ENCODE measurements at places on chromosomes 5 and 9. TPM values are rescaled to one million over a fixed set of nuclear protein-coding genes. Genes with fewer than 3 reads are reported as not detected.

SLC25A2 gene
- 0.48 TPM for total RNA-seq

IFNA13 gene
- not detected for total RNA-seq

PCDHB11 gene
- 0.65 TPM for total RNA-seq

KCNT1 gene
- total RNA-seq, result not detected

WDR31 gene
- total RNA-seq, result 0.29 TPM

FOXD4L3 gene
- not detected for total RNA-seq

Measured in vein endothelial cell (primary cell).